NCI-H345 (cell line): ENCODE measurements at places on chromosomes 1 and 21.

DNA sequence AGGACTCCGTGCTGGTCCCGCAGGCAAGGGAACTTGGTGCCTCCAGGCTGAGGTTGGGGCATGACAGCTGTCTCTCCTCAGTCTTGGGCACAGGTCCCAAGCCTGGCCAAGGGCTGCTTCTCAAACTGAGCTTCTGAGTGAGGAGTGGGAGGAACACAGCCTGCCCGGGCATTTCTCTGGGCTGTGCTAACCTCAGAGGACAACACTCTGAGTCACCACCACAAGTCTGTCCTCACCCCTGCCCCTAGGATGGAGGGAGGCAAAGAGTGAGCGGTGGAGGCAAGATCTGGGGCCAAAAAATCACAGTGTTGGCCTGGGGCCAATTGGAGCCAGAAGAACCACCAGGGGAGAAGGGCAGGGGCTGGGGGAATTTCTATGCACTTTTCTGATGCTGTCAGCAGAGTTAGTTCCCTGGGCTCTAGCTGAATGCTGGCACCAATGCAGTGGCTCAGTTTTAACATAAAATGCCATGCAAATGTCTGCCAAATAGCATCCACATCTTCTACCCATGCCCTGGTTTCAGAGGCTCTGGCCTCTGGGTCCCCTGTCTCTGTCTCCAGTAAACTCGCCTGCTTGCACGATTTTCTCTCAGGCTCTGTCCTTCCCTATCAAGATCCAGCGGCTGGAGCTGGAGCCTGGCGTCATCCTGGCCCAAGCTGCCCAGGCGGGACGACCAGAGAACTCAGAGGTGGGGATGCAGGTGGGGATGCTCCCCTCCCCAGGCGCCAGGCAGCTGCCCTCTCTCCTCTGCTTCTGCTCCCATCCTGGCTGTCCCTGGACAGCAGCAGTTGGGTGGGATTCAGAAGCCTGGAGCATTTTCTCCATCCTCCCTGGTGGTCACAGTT lies 11.0 kb upstream of the CDK18 start:
- peak; percentile 27 for DNase-seq

GRCh38 chr1:210301615-210302000 lies 27.1 kb upstream of the HHAT start:
- no peak for DNase-seq

GRCh38 chr1:185438936-185439335 lies 121.9 kb upstream of the IVNS1ABP start:
- no peak for DNase-seq

GRCh38 chr1:41767534-41768525 lies 150.9 kb downstream of the HIVEP3 start:
- DNase-seq = no peak

- no peak for DNase-seq
Measured at GRCh38 chr1:6095511-6096242, 50.0 kb downstream of the KCNAB2 start.

GRCh38 chr1:214537219-214537618 lies 14.2 kb downstream of the PTPN14 start:
- peak; percentile 62 for DNase-seq

GRCh38 chr21:44753357-44753756 lies 42.0 kb upstream of the TSPEAR start:
- no peak for DNase-seq

DNA sequence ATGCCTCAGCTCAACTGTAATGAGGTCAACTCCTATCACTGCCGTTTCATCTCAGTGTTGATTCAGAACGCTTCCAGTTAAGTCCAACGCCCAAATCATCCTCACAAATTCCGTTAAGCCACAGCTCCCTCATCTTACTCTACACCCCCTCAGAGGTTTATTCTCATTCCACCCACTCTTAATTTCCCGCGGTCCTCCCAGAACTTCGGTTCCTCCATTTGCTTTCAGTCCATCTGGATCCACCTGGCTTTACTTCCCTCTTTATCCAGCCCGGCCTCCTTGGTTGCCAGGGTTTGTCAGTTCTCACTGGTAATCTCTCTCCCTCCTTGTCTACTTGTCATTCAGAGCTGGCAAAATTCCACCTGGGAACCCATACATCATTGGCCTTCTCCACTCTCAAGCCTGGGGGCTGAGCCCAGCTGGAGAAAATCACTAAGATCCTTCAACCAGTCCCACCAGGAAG lies 51.3 kb upstream of the RUNX1 start:
- no peak for DNase-seq

GRCh38 chr1:39288735-39289465 lies 84.4 kb downstream of the MACF1 start:
- no peak for DNase-seq

- DNase-seq = no peak
Measured at GRCh38 chr1:26923711-26924110, 2.2 kb downstream of the NUDC start.

DNA sequence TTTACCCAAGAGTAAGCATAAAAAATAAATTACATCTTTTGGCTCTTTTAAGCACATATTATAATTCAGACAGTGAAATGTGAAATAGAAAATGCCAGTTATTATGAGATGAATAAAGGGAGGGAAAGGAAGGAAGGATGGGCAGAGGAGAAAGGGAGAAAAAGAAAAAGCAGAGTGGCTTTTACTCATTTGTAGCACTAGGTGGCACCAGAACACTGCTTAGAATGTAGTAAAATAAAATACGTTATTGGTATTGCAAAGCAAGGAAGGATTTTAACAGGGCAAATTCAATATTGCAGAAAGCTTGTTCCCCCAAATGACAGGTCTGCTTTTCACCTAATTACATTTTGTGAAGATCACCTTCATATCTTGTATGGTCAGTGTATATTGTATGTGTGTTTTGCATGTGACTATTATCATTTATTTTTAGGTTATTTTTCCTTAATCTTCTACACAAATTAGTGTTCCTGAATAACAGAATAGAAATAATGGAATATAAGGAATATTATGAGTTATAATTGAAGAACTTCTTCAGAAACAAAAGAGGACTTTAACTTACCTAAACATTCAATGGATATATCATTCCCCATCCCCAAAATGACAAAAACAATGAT lies 9.1 kb upstream of the PCNX2 start:
- peak; percentile 20 for DNase-seq

DNA sequence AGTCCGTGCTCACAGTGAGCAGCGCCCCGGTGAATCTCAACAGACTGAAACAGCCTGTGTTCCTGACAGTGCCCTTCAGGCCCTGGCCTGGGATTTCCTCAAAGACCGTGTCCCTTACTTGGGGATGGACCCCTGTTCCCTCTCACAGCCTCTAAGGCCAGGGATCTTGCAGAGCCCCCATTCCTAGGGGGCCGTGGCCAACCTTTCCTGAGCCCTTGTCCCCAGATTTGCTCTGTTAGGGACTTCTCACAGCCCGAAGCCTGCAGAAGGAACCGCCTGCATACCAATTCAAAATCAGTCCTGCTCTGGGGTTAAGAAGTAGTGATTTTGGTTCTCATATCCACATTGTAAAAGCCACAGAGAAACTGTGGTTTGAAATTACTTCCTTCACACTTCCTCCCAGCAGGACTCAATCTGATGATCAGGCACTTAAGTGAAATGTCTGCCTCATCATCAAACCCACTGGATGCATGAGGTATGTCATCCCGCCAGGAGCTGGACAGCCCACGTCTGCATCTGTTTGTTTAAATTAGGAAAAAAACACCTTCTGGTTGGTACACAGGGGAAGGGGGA lies 14.9 kb downstream of the ABCA4 start:
- DNase-seq = no peak

DNA sequence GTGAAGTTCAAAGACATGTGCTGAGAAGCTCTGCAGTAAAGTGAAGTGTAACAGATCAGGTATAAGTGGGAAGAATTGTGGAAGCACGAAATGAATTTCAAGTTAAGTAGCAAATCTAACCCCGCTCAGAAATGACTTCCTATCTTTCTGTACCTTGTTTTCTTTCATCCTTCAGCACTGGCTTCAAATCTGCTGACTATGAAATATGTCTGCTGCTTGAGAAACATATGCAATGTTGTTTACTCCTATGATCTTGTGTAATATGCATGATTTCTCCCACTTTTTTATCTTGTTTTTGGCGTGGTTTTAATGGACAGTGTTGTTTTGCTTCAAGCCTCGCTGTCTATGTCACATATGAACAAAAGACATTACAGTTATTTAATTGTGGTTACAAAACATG lies 545.3 kb upstream of the NCAM2 start:
- no peak for DNase-seq
